Naive thymus-derived CD4-positive, alpha-beta T cell (primary cell): ENCODE measurements at places on chromosomes 1 and 21.

GRCh38 chr1:41255978-41256377 lies 13.9 kb upstream of the SCMH1 start:
- no peak for DNase-seq

DNA sequence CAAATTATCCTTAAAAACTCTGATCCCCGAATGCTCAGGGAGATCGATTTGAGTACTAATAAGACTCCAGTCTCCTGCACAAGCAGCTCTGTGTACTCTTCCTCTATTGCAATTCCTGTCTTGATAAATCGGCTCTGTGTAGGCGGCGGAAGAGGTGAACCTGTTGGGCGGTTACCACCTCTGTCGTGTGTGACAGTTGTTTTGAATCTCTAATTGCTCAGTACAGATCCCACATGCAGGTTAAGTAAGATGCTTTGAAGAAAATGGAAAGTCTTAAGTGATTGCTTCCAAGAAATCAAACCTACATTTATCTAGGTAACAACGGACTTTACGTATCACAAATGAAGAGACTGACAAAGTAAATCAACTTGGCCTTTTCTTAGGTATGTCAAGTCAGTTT lies 35.5 kb downstream of the COA6 start:
- peak; percentile 85 for DNase-seq

DNA sequence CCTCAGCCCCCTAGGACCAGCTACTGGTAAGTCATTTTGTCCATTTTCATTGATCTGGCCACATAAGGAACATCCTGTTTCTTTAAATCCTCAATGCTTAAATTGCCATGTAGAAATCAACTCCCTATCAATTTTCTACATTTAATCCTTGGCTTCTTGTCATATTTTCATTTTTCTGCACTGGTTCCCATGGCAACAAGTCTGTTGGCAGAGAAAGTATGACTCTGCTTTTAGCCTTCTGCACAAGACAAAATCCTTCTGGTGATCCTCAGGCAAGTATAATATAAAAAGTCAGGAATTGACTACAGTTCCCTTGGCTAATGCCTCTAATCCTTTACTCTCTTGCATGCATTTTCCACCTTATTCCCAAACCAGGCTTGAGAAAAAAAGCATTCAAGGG lies 65.0 kb downstream of the LRRC40 start:
- DNase-seq = no peak

DNA sequence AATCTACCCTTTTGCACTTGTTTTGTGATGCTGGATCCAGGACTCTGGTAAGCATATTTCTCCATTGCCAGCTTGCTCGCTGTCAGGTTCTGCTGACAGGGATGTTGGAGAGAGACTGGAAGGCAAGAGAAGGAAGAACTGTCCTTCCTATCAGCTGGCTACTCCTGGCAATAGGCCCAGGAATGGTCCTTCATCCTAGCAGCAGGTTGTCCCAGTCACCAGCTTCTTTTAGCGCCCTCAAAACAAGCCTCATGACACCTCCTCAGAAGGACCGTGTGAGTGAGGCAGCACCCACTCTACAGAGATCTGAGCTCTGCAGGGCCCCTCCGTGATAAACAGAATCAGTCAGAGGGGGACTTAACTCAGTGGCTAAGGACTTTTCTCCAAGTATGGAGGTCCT lies 33.1 kb upstream of the SLAMF9 start:
- DNase-seq = no peak

GRCh38 chr1:212238552-212238951 lies 46.7 kb upstream of the PPP2R5A start:
- DNase-seq = no peak
